Activated CD4-positive, alpha-beta T cell treated with anti-CD3 and anti-CD28 coated beads, Interleukin-2, amount 50 U/mL, for 4 hours (primary cell): ENCODE measurements at places on chromosomes 6 and 20.

- DNase-seq, result no peak
Observed at GRCh38 chr6:12081771-12082170, 69.7 kb downstream of the HIVEP1 start.

GRCh38 chr6:38517005-38517404 lies 122.7 kb downstream of the BTBD9 start:
- no peak for DNase-seq

- no peak for DNase-seq
Observed at GRCh38 chr6:110328259-110328658, 29.9 kb downstream of the METTL24 start.

- DNase-seq, result no peak
Observed at GRCh38 chr6:168371185-168371584, 51.6 kb upstream of the DACT2 start.

- no peak for DNase-seq
Observed at GRCh38 chr6:5172041-5172653, 87.0 kb downstream of the PPP1R3G start.

GRCh38 chr20:19588732-19589131 lies 169.3 kb upstream of the RIN2 start:
- DNase-seq, result no peak

DNA sequence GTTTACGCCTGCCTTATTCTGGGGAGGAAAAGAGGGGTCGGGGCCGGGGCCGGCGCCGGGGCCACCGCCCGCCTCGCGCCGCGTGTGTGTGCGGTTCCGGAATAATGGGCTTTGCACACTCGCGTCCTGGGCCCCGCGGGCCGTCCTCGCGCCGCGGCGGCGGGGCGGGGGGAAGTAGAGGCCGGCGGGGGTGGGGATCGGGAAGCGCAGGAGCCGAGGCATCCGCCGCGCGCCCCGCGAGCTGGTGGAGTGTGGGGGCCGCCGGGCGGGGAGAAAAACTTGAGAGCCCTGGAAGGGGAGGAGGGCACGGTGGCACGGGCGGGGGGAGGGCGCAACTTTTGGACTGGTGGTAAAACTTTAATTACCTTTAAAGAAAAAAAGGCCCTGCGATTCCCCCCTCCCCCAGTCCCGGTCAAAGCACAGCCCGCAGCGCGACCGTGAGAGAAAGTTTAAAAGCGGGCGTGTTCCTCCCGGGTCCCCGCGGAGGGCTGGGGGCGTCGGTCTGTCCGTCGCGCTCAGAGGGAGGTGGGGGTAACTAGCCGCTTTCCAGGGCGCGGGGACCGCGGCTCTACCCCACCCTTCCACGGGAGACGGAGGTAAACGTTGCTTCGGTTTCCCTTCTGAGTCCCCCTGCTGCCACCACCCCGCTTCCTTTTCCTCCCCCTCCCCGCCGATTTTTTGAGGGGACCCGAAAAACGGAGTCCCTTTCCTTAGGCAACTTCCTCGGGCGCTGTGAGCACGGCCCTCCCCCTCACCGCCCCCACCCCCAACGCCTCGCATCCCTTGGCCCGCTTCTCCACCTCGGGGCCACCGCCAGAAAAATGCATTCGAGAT lies 1.9 kb downstream of the L3MBTL3 start:
- no peak for DNase-seq

DNA sequence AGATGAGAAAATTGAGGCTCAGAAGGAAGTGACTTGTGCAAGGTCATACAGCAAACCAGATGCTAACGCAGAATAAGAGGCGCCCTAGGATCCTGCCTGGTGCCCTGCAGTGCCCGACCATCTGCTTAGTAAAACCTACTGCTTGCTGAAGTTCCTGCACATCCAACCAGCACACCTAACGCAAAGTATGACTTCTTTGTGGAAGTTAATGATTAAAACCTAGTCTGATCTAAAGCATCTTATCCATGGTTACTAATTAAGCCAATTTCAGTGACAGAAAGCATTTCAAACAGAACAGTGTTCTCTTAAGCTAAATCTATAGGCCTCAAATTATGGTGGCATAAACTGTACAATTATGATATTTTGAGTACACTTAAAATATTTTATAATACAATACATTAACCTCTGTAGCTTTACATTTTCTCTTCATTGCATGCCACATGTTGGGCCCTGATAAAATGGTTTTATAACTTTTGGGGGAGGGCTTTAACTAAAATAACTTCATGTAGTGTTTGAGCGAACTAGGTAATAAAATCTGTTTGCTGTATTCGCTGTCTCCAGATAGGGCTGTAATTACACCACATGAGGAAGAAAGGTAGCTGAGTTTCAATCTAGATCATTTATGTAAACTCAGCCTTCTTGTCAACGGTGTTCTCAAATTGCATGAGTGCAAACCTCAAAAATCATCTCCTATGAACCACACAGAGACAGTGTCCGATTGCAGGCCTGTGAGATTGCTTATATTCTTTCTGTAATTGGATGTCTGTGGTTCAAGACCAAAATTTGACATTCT lies 37.5 kb upstream of the BEND3 start:
- DNase-seq, result no peak

DNA sequence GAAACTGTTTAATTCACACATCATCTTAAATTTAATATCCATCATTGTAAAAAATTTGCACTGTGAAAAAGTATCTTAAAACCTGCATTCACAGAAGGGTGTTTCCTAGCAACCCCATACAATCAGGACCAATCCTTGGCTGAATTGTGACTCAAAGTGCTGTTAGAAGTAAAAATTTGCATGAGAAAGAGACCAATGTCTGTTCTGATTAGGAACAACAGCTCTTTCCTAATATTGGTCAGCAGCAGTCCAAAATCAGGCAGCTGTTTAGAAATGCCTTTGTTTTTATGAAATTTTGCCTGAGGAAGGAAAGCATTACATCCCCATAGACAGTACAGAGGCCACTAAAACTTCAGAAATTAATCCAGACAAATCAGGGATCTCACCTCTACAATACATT lies 987.0 kb downstream of the HACE1 start:
- no peak for DNase-seq

GRCh38 chr6:15359335-15359862 lies 113.5 kb downstream of the JARID2 start:
- DNase-seq, result no peak

DNA sequence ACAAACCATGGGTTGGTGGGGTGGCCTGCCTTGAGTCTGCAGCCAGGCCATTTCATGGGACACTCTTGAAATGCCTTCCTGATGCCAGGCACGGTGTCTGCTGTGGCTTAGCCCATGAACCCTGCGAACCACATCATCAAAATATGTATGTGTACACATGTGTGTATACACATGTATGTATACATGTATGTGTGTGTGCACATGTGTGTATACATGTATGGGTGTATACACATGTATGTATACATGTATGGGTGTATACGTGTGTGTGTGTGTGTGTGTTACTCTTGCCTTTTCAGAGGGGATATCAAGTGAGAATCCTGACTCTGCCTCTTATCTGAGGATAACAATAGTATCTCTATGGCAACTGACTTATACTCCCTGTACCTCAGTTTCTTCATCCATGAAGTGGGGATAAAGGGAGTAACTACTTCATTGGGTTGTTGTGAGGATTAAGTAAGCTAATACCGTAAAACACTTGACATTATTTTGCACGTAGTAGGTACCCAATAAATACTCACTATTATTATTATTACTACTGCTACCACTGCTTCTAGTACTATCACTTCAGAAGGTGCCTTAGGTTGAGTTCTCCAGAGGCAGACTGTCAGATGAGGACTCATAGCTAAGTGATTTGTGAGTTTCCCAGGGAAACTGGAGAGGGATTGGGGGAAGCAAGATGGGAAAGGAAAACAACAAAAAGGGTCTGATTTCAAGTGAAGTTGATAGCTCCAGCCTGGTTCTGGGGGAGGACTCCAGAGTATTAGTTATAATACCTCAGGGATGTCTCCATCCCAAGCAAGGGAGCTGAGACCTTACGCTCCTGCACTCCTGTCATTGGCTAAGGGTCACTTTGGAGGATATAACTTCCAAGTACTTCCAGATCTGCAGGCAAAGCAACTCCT lies 110.5 kb downstream of the VEGFA start:
- DNase-seq, result no peak

GRCh38 chr20:30286157-30286556 lies 971.3 kb upstream of the DEFB115 start:
- no peak for DNase-seq

- no peak for DNase-seq
Observed at GRCh38 chr6:149044528-149044927, 273.0 kb upstream of the TAB2 start.

GRCh38 chr6:167828325-167828956 lies 1.7 kb downstream of the AFDN start:
- no peak for DNase-seq

GRCh38 chr6:139533573-139534471 lies 159.4 kb upstream of the CITED2 start:
- no peak for DNase-seq

GRCh38 chr6:56842686-56843475 lies 112.0 kb upstream of the BEND6 start:
- no peak for DNase-seq

DNA sequence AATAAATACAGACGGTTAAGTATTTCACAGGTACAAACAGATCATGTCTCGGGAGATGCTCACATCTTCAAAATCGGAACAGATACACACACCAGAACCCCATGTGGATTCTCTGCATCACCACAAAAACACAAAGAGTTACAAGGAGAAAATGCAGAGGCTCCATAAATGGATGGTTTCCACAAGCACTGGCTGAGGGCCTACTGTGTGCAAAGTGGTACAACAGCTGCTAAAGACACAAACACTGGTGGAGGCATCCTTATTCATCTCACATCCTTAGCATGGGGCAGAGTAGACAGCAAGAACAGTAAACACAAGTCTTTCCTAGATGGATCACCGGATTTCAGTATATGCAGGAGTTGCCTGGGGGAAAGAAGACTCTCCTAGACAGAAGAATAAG lies 88.8 kb downstream of the DTNBP1 start:
- DNase-seq, result no peak

GRCh38 chr6:99091985-99092384 lies 144.2 kb upstream of the FBXL4 start:
- no peak for DNase-seq

DNA sequence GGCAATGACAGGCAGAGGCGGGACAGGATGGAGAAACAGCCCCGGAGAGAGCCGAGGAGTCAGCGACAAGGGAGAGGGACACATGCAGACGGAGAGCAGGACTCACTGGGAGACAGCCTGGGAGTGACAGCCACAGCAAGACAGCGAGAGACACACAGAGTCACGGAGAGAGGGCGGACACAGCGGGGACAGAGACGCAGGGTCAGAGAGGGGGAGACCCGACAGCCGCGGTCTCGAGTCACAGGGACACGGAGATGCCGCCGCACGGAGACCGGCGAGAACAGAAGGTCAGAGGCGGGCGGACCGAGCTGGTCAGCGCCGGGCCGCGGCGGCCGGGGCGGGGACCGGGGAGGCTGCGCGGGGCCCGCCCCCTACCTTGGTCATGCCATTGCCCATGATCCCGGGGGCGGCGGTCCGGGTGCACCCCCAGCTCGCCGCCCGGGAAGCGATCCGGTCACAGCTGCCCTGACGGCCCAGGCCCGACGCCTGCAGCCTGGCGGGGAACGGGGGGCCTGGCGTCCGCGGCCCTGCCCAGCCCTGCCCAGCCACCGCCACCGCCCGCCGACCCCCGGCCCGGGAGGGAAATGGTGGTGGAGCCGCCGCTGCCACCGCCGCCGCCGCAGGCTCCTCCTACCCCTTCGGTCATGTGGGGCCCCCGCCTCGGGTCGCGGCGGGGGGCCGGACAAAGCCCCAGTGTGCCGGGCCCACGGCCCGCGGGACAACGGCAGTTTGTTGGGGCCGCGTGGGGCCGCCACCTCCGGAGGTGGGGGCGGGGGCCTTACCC lies at the start of the genes DUSP15 and TTLL9:
DUSP15 (minus strand) TSS at position 586 of the 784 bp plus-strand sequence; CDS start at position 396, 190 bp downstream.
TTLL9 (plus strand) TSS at position 693 of the 784 bp plus-strand sequence. CDS start 493 bp downstream, outside the sequence.
- no peak for DNase-seq

DNA sequence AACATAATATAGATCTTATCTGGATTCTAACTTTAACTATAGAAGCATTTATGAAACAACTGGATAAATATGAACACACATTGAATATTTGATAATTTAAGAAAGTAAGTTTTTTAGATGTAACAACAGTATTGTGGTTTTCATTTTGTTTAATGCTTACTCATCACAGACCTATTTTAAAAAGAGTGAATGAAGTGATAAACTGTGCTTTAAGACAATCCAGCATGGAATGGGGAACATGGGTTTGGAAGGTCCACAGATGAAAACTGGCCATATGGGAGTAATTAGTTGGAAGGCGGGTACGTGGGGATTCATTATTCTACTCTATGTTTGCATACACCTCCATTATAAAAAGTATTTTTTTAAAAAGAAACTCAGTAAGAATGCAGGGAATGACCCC lies 21.2 kb downstream of the EPB41L2 start:
- DNase-seq, result no peak

- DNase-seq, result no peak
Observed at GRCh38 chr6:45212976-45213375, 115.2 kb upstream of the RUNX2 start.

DNA sequence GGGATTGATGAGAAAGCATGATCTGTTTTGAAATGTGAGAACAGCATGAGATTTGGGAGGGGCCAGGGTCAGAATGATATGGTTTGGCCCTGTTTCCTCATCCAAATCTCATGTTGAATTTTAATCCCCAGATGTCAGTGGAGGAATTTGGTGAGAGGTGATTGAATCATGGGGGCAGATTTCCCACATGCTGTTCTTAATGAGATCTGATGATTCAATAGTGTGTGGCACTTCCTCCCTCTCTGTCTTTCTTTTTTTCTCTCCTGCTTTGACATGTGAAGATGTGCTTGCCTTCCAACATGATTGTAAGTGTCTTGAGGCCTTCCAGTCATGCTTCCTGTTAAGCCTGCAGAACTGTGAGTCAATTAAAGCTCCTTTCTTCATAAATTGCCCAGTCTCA lies 1060.3 kb upstream of the CITED2 start:
- DNase-seq, result no peak

DNA sequence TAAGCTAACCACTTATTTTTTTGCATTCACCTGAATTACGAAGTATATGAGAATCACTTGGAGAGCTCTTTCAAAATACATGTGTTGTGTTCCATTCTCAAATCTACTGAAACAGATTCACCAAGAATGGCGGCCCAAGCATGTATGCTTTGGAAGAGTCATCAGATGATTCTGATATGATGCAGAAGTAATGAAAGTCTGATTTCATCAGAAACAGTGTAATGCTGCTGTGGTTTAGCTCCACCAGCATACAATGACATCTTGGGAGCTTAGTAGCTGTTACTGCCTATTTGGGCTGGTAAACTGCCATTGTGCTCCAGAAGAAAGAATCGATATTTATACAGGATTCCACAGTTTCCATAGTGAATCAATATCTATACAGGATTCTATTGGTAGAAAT lies 52.9 kb downstream of the UBR2 start:
- DNase-seq, result no peak
